ENCODE measurements at places on chromosomes 7 and 10.

DNA sequence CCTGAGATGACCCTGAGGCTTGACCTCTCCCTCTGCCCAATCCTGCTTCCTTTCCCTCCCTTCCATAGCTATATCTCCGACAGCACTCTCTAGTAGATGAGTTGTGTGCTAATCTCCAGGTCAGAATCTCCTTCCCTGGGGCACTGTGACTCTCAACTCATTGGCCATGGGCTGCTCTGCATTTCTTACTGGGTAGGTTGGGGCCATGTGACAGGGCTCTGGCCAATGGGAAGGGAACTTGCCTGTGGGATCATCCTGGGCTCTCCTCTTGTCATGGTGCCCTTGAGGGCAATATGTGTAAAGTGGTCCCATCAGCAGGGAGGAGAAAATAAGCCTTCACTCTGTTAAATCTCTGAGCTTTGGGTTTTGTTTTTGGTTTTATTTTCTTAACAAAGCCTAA is 80.1 kb upstream of the ANKRD1 start:
- no peak for DNase-seq

DNA sequence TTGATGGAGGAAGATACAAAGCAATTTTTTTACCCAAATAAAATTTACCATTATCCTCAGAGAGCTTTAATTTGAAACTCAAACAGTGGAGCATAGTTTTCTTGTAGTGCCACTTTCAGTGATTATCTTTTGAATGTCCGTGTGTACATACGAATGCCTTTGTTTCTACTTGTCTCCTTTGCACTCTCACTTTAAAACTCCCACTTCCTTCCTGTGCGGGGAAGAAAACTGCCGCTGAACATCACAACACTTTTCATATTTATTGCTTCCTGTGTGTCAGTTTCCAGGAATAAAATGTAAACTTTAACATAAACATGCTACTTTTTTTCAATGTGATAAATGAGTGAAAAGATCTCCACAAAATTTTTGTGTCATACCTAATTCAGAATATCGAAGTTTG is 102.4 kb downstream of the SEMA3A start:
- DNase-seq = no peak

GRCh38 chr10:116029826-116030225 is 243.2 kb downstream of the GFRA1 start:
- DNase-seq = no peak

DNA sequence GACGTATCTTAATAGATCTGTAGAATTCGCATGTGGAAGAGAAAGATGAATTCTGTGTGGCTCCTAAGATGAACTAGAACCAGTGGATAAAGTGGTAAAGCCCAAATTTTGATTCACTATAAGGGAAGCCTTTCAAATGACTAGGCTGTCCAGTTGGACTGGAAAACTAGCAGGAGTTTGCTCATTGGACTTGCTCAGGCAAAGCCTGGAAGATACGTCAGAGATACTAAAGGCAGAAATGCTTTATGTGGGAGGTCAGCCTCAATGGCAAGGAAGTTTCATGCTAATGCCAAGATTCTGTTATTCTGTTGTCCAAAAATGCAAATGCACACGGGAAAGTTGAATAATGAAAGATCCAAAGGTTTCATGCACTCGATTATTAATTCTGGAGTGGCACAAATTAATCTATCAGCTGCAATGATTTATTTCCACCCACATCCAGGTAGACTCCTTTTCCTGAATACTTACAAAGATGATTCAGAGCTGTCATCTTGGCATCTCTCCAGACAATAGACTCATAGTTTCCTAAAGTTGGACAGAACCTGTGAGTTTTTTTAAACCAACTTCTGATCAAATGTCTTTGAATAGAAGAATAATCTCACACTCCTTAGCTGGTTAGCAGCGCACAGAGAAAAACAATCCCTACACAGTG is 20.5 kb upstream of the PPP1R3C start:
- DNase-seq = no peak

GRCh38 chr7:66119245-66119850 is 4.7 kb downstream of the CRCP start:
- no peak for DNase-seq

- DNase-seq = no peak
Observed at GRCh38 chr10:132273966-132274365, 33.8 kb downstream of the STK32C start.

DNA sequence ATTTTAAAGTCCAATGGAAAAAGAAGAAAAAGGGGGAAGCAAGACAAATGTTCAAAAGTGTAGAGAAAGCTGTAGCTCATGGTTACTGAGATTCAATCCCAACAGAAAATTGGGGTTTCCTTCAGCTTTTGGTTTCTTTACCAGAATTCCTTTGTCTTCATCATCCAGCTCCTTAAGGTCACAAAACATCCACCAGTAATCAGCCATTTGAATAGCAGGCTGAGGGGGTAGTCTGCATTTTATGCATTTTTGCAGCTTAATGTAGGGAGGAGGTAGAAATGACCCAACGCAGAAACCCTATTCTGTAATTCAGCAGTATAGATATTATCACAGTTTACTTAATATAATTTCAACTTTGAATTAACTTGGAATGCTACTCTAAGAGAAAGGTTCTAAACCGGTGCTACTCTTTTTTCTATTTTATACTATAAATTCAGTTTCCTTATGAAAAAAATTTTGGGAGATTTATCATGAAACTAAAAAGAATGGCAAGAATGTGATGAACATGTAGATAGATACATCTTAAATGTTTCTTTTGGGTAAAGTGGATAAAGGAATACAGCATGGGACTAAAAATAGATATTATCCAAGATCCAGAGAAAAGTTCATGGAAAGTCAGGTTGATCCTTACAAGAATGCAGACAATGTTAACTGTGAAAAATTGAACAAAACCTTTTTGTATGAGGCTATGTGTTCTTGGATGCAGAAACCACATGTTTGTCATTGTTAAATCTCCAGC is 596.9 kb downstream of the PHTF2 start:
- DNase-seq = no peak

DNA sequence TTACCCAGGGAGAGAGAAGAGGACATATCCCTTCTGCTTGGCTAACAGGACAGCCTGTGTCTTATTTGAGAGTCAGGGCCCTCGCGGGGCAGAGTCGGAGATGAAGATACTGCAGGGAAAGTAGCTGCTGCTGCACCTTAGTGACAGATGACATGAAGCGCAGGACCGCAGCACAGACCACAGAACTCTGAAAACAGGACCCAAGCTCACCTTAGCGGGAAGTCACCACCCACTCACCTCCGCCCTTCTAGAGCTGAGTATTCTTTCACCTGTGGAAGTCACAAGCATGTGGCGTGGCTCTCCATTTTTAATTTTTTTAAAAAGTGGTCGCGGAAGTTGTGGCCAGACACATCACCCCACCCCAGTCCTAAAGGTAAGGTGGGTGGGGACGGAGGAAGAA is 191.4 kb downstream of the FAM107B start:
- DNase-seq = no peak

DNA sequence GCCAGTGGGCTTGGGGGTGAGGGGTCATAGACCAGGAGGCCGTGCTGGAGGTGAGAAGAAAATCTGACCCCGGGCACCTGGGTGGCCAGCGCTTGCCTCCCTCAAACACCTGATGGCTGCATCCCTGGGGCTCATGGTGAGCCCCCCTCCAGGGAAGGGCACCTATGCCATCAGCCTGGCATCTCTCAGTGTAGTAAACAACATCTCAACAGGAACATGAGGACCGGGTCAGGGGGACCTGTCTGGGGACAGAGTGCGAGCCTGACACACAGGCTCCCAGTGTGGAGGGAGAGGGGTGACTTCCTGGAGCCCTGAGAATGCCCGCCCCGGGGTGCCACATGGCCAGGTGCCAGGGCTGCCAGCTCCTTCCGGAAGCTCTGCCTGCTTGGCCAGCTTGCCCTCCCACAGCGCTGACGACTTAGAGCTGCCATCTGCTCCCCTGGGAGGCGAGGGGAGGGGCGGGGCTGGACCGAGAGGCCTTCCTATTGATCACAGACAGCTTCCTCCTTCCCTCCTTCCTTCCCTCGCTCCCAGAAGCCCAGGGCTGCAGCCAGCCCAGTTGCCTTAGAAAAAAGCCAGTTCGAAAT is 12.3 kb downstream of the STX1A start:
- no peak for DNase-seq

DNA sequence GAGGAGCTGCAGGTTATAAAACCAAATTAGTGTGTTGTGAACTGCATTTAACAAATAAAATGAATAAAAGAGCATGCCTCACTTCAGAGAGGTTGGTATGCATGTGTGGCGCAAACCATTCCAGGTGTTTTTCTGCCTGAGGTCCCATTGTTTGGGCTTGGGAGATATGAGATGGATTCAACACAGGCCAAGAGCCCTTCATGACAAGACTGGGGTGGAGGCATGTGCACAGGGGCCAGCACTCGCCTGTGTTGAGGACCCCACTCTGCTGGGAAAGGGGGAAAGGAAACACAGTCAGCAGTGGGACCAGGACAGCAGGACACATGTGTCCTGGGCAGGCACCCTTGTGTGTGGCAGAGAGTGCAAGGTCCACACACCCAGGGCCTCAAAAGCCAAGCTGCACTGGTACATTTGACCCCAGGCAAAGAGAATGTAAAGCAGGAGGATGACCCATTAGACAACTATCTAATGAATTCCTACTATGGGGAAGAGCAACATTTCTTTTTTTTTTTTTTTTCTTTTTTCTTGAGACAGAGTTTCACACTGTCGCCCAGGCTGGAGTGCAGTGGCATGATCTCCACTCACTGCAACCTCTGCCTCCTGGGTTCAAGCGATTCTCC is 9.2 kb upstream of the SLC18A3 start:
- no peak for DNase-seq

DNA sequence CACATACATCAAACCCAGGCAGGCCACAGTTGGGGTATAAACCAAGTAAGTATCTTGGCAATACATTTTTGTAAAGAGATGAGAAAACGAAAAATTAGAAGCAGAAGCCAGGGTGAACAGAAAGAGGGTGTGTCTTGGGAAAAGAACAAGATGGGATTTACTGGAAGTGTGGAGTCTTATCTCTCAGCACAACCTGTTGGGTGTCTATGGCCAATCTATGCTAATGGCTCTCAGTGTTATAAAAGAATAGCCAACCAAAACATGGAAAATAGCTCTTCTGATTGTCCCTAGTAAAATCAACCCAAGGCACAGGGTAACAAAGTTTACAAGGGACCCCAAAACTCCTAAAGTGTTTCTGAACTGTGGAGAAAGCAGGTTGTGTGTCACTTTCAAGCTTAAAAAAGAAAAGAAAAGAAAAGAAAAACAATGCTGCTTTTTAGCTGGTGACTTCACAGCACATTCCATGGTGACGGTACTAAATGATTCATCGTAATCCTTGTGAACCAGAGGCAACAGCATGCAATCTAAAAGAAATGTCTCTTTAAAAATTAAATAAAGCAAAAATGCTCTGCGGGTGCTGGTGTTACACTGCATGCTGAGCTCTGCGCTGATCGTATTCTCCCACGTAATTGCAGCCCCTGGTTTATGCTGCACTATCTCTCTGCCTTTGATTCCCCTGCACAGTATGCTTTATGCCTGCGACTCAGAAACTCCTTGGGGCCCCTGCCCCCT is 100.8 kb downstream of the C10orf90 start:
- no peak for DNase-seq

DNA sequence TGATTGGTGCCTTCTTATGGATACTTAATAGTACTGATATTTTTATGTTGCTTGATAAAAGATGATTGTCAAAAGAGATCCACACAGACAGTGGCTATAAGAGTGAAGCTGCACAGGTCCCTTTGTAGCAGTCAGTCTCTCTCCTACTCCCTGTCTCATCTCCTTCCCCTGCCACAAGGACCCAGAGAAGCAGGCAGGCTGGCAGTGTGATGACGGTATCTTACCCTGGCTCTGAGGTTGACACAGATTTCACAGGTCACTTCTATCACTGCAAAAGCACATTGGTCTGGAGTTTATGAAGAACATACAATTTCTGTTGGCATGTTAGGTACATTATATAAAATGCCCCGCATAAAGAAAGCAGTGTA is 64.4 kb upstream of the AHR start:
- no peak for DNase-seq

DNA sequence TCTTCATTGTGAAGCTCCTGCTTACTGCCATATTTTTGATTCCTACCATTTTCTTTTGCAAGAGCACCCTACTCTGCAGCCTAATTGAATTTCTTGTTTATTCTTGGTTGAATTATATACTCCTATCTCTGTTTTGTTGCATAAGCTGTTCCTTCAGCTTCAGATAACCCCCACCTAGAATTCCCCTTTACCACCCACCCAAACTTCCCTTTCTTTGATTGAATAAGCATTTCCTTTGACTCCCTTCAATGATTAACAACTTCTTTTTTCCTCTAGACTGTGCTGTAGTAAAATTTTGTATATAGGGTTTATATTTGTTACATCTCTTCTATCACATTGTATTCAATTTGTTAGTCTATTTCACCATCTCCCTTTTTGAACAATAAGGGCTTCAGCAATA is 168.1 kb downstream of the GPR37 start:
- DNase-seq = no peak

DNA sequence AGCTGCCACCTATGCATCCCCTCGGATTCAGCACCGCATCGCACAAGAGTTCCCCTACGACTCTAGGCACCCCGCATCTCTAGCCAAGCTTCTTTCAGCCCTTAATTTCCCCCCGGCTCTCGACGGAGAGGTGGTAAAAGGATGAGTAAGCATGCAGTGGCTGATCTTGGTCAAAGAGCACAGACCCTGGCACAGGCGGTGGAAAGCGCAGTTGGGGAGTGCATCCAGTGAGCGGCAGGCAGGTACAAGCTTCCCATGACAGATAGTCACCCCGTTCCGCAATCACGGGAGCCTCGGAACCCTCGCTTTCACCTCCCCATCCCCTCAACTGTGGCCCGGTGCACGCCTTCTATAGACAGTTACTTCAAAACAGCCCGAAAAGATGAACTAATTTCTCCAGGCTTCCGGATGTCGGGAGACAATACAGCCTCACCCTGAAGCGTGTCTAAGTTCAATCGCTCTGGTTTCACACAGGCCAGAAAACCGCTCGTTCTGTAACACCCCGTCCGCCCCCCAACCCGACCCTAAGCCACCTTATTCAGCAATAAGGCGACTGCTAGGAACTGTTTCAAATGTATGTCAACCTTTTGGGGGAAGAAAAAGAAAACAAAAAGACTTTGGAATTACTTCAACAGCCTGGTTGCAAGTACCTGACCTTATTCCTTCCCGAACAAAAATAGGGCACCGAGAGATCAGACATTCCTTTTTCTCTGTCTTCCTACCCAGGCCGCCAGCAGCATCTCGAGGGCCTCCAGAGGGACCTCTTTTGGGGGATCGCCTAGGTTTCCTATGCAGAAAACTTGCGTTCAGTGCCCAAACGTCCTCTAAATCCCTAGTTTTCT is 1.4 kb downstream of the RHEB start:
- no peak for DNase-seq

Data from renal cortex interstitium (tissue), 15 donors.